ENCODE measurements at places on chromosomes 2 and 18. TPM values are rescaled to one million over a fixed set of nuclear protein-coding genes. Genes with fewer than 3 reads are reported as not detected.

DNA sequence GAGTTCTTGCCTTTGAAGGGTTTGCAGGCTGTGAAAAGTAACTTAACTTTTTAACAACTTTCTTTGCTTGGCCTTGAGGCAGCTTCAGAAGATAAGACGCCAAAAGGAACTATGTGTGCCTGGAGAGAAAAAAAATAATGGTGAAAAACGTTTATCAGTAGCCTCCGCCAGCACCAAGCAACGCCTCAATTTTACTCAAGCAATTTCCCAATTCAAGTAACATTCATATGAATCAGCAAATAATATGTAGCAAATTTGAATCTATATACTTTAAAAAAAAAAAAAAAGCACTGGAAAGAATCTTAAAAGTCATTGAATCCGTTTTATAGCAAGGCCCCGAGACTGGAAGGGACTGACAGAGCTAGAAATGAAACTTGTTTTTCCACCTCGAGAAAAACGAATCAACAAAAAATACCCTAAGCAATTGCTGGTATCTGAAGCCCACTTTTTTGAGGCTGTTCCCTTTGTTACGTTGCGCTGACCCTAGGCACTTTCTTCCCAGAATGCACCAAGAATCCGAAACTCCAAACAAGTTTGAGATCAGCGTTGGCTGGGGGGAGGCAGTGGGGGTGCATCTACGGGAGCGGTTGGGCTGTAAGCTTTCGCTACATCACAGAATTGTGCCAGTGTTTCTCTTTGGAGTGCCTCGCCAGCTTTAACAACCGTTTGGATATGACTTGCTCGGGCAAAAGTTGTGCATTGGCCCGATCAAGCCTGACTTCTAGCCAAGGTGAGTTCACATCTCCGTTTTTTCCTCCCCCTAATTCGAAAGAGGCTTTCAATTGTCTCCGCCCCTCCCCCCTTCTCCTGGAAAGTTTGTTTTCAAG lies 2.7 kb upstream of the TGIF1 start:
- peaks cover 12% of the 10 kb centered on the region for H3K4me1 ChIP-seq
- no peaks in the 10 kb centered on the region for H3K27me3 ChIP-seq
- H3K27ac ChIP-seq: peak overlapping the region; percentile 98

PID1 gene
- polyA plus RNA-seq: 31.1 TPM

- peak; percentile 2 for DNase-seq
- no peaks in the 10 kb centered on the region for H3K36me3 ChIP-seq
- no peak overlapping the region for H3K4me3 ChIP-seq
- no peak overlapping the region for H3K27ac ChIP-seq
- no peaks in the 10 kb centered on the region for H3K27me3 ChIP-seq
These were observed 9.7 kb upstream of the ATP6V1B1 start for GRCh38 chr2:70926042-70926441.

PSTPIP2 gene
- polyA plus RNA-seq: 11.9 TPM

GRCh38 chr18:71951001-71951400 lies 593.1 kb downstream of the CBLN2 start:
- no peaks in the 10 kb centered on the region for H3K27me3 ChIP-seq
- DNase-seq: no peak
- no peak overlapping the region for H3K27ac ChIP-seq
- no peaks in the 10 kb centered on the region for H3K4me1 ChIP-seq
- no peaks in the 10 kb centered on the region for H3K36me3 ChIP-seq

DNA sequence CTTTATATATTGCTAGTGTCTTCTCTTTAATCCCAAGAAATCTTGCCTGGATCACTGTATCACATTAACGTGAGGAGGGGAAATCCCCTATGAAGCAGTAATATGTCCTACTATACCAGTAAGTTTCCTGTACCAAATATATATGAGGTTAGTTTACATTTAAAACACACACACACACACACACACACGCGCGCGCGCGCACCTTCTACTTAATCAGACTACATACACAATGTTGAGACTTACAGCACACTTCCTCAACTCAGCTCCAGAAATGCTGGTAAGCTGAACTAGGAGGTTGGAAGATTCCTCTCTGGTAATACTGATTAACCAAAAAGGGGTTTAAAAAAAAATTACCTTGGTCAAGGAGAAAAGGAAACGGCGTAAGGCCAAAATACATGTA lies 49.3 kb downstream of the USP34 start:
- H3K27ac ChIP-seq: no peak overlapping the region
- no peak overlapping the region for H3K4me3 ChIP-seq

DNA sequence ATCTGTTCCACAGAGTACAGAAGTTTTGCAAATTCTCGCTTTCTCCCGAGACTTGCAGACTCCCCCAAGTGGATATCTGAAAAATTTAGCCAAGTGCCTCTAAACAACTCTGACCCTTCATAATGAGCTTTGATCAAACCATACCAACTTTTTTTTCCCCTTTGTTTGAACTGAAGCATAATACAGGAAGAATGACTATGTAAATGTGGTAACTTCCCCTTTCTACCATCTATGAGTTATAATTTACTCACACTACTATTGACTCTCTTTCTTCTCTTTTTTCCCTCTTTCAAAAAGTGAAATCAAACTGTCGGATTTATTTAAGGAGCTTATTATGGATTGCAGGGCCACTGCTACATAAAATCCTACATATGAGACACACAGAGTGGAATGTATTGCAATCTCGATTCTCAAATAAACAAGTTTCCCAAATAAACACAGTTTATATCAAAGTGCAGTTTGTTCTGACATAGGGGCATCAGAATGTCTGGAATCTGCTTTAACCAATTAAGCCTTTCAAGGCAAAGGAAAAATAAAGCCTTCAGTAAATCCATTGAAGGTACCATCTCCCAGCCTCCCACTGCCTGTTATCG lies 1.4 kb upstream of the ZNF804A start:
- DNase-seq: no peak
- no peaks in the 10 kb centered on the region for H3K36me3 ChIP-seq
- H3K27me3 ChIP-seq: peaks cover 34% of the 10 kb centered on the region
- H3K4me3 ChIP-seq: peak overlapping the region; percentile 65
- peak overlapping the region; percentile 38 for H3K27ac ChIP-seq
- H3K4me1 ChIP-seq: no peaks in the 10 kb centered on the region

GREB1 gene
- 3.3 TPM for polyA plus RNA-seq

DNA sequence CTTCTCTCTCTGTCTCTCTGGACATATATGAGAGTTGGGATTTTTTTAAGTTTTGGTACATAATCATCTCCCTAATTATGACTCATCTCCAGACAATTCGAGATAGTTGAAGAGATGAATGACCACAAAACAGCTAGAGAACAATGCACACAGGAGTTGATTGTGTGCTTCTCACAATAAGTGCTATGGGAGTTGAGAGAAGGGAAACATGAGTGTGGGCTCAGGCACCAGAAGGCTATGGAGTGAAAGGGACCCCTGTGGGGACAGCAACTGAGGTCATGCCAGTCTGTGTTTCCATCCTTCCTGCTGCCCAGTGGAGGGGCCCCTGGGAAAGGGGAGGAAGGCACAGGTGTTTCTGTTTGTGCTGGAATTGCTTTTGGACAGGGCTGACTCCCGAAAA lies 6.5 kb upstream of the YWHAQ start:
- no peaks in the 10 kb centered on the region for H3K36me3 ChIP-seq
- no peak overlapping the region for H3K27ac ChIP-seq
- DNase-seq: no peak
- H3K27me3 ChIP-seq: no peaks in the 10 kb centered on the region
- no peak overlapping the region for H3K4me3 ChIP-seq
- H3K4me1 ChIP-seq: peaks cover 24% of the 10 kb centered on the region

PRKRA gene
- 39.8 TPM for polyA plus RNA-seq

PAX3 gene
- polyA plus RNA-seq: not detected

GRCh38 chr18:10482363-10482984 lies 28.0 kb downstream of the APCDD1 start:
- no peak for DNase-seq
- H3K36me3 ChIP-seq: no peaks in the 10 kb centered on the region
- no peaks in the 10 kb centered on the region for H3K27me3 ChIP-seq
- no peak overlapping the region for H3K4me3 ChIP-seq
- no peaks in the 10 kb centered on the region for H3K4me1 ChIP-seq
- H3K27ac ChIP-seq: no peak overlapping the region

MDH1B gene
- 0.35 TPM for polyA plus RNA-seq

- no peaks in the 10 kb centered on the region for H3K36me3 ChIP-seq
- peaks cover 7% of the 10 kb centered on the region for H3K4me1 ChIP-seq
- no peaks in the 10 kb centered on the region for H3K27me3 ChIP-seq
- DNase-seq: no peak
- H3K27ac ChIP-seq: no peak overlapping the region
These were observed 174.5 kb upstream of the STON1 start for GRCh38 chr2:48355494-48355893.

DNA sequence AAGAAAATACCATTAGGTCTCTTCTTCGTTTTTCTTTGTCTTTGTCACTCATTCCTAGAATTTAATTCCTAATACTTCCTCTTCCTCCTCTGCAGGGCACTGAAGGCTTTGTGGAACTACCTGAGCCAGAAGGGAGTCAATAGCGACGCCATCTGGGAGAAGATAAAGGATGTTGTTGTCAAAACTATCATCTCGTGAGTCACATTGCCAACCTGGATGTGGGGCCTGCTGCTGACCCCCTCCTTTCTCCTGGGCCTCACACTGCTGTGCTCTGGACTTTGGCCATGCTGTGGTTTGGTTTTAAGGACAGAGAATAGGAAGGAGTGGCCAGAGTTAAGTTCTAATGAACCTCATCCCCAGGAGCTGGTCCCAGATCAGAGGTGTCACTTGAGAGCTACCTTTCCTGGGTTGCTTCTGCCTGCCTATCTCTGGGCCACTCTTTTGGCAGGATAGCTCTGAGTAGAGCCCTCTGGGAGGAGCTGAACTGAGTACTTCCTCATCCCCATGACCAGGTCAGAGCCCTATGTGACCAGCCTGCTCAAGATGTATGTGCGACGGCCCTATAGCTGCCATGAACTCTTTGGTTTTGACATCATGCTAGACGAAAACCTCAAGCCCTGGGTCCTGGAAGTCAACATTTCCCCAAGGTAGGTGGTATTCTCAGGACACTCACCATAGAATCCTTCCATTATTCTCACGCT lies 33.1 kb upstream of the CYP27A1 start:
- H3K4me1 ChIP-seq: peaks cover 3% of the 10 kb centered on the region
- no peaks in the 10 kb centered on the region for H3K36me3 ChIP-seq
- H3K27me3 ChIP-seq: no peaks in the 10 kb centered on the region
- no peak overlapping the region for H3K4me3 ChIP-seq
- peak; percentile 61 for DNase-seq
